ENCODE measurements at places on chromosomes 12 and 14. TPM values are rescaled to one million over a fixed set of nuclear protein-coding genes. Genes with fewer than 3 reads are reported as not detected.

DNA sequence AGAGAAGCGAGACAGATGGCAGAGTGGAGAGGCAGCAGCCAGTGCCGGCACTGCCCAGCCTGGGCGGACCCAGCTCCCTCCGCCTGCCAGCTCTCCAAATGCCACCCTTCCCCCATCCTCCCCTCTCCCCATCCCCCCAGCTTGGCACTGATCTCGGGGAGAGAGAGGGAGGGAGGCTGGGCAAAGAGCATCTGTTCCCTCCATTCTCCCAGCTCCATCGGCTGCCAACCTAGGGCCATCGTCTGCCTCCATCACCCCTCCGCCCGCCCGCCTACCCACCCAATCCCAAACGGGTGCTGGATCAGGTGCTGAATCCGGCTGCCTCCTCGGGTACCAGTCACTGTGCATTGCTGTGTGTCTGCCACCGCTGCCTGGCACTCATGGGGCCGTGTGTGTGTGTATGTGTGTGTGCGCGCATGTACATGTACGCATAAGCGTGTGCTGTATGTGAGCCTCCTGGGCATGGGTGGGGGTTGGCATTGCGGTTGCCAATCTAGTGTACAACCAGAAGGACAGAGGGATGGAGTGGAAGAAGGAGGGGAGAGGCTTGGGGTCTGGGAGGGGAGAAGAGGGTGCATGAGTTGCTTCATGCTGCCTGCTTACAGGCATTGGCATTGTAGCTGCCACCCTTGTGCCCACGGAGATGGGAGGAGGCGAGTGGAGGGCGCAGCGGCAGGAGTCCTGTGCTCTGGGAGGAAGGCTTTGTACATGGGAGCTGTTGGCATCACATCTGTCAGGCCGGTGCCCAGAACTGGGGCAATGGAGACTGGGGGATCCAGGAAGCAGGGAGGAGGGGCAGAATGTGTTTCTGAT lies 38.4 kb downstream of the ZFHX2 start:
- DNase-seq: no peak
- H3K27me3 ChIP-seq: no peaks in the 10 kb centered on the region
- no peak overlapping the region for H3K27ac ChIP-seq
- H3K36me3 ChIP-seq: no peaks in the 10 kb centered on the region
- no peaks in the 10 kb centered on the region for H3K4me1 ChIP-seq

Gene LRTM2
- total RNA-seq: 0.07 TPM

Gene OR6C2
- not detected for total RNA-seq

- no peak overlapping the region for H3K27ac ChIP-seq
- no peak for DNase-seq
- H3K4me3 ChIP-seq: no peak overlapping the region
- H3K4me1 ChIP-seq: no peaks in the 10 kb centered on the region
- peaks cover 11% of the 10 kb centered on the region for H3K27me3 ChIP-seq
These were observed 151.3 kb downstream of the BCL11B start for GRCh38 chr14:99120526-99121318.

Gene RNASE1
- total RNA-seq: 3.3 TPM

DNA sequence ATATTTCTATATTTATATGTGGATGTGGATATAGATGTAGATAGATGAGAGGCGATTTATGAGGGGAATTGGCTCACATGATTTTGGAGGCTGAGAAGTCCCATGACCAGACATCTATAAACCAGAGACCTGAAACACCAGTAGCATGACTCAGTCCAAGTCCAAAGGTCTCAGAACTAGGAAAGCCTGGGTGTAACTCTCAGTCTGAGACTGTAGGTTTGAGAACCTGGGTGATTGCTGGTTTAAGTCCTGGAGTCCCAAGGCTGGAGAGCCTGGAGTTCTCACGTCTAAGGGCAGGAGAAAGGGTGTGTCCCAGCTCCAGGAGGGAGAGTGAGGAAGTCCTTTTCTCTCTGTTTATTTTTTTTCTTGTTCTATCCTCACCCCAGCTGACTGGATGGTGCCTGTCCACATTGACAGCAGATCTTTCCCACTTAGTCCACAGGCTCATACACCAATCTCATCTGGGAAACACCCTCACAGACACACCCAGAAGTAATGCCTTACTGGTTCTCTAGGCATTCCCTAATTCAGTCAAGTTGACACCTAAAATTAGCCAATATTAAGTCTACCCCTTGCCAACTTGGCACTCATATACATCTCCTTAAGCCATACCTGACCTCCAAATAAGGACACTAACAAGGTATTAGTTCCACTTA lies 45.4 kb downstream of the EMP1 start:
- H3K27ac ChIP-seq: no peak overlapping the region
- DNase-seq: peak; percentile 16
- H3K36me3 ChIP-seq: no peaks in the 10 kb centered on the region
- H3K27me3 ChIP-seq: no peaks in the 10 kb centered on the region
- H3K4me3 ChIP-seq: peak overlapping the region; percentile 9

GRCh38 chr12:56785141-56785865 lies 22.2 kb downstream of the HSD17B6 start:
- DNase-seq: no peak
- H3K4me3 ChIP-seq: no peak overlapping the region
- no peaks in the 10 kb centered on the region for H3K36me3 ChIP-seq
- H3K4me1 ChIP-seq: no peaks in the 10 kb centered on the region

Gene PTCSC3
- not detected for total RNA-seq

GRCh38 chr14:68788996-68789820 lies 3.7 kb downstream of the ZFP36L1 start:
- H3K4me3 ChIP-seq: peak overlapping the region; percentile 83
- no peaks in the 10 kb centered on the region for H3K27me3 ChIP-seq
- H3K27ac ChIP-seq: peak overlapping the region; percentile 99
- DNase-seq: no peak

DNA sequence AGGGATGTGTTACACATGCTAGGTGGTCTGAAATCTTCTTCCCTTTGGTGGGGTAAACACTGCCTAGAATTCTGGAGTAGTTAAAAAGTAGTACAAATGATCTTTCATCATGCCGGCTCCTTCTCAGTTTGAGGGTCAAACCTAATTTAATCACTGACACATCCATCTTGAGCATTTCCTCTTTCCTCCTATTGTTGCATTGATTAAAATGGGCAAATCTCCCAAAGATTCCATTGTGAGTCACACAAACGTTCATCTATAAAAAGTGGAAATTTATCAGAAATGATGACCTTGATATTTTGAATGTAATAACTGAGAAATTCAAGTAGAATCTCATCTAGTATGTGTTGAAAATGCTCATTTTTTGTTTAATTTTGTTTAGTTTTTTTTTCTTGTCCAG lies 996.0 kb downstream of the NRXN3 start:
- H3K27me3 ChIP-seq: no peaks in the 10 kb centered on the region
- H3K27ac ChIP-seq: no peak overlapping the region
- H3K4me3 ChIP-seq: no peak overlapping the region
- no peaks in the 10 kb centered on the region for H3K36me3 ChIP-seq
- DNase-seq: no peak

- no peaks in the 10 kb centered on the region for H3K36me3 ChIP-seq
- H3K27ac ChIP-seq: no peak overlapping the region
- no peak overlapping the region for H3K4me3 ChIP-seq
- no peaks in the 10 kb centered on the region for H3K4me1 ChIP-seq
- no peak for DNase-seq
- no peaks in the 10 kb centered on the region for H3K27me3 ChIP-seq
These were observed 48.7 kb downstream of the RBM19 start for GRCh38 chr12:113917393-113917792.

DNA sequence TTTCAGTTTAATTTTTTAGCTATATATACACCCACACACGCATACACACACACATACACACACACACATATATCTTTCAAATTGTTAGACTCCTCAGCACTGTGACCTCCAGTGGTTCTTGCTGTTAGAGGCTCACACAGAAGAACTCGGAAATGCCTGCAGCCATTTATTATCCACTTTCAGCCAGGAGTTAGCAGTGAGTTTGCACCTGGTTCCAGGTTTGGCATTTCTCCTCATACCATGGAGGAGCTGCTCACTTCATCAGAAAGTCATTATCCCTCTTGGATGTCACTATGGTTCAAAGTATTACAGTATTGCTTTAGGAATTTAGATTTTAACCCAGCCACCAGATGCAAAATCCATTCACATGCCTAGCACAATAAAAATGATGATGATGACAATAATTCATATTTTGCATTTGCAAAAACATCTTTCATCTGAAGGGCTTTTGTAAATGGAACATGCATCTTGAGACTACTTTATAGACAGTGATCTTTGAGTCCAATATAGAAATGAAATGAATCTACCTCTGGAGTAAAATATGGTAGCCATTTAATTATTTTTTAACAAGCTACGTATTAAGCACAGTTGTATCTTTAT lies 42.3 kb downstream of the NPAS3 start:
- no peak overlapping the region for H3K27ac ChIP-seq
- no peaks in the 10 kb centered on the region for H3K27me3 ChIP-seq
- H3K36me3 ChIP-seq: no peaks in the 10 kb centered on the region
- no peak overlapping the region for H3K4me3 ChIP-seq

Gene DUSP6
- 219 TPM for total RNA-seq

- no peaks in the 10 kb centered on the region for H3K27me3 ChIP-seq
- no peak overlapping the region for H3K4me3 ChIP-seq
- no peaks in the 10 kb centered on the region for H3K4me1 ChIP-seq
These were observed 211.8 kb downstream of the FOXN3 start for GRCh38 chr14:89205137-89205740.

GRCh38 chr12:15726027-15726877 lies 62.9 kb downstream of the EPS8 start:
- H3K4me1 ChIP-seq: peaks cover 22% of the 10 kb centered on the region
- no peak overlapping the region for H3K4me3 ChIP-seq
- H3K27me3 ChIP-seq: no peaks in the 10 kb centered on the region
- no peak overlapping the region for H3K27ac ChIP-seq
- DNase-seq: no peak
- H3K36me3 ChIP-seq: no peaks in the 10 kb centered on the region

DNA sequence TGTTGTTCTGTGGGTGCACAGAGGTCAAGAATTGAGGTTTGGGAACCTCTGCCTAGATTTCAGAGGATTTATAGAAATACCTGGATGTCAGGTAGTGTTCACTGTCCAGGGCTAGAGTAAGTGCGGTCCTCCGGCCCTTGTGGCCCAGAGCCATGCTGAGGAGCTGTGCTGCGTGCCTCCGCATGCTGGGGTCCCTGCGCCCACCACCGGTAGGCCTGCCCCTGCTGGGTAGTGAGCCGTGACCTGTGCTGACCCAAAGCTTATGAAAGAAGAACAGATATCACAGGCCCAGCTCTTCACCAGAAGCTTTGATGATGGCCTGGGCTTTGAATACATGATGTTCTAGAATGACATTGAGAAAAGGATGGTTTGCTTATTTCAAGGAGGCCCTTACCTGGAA lies 37.8 kb upstream of the CMAS start:
- no peaks in the 10 kb centered on the region for H3K36me3 ChIP-seq
- H3K4me1 ChIP-seq: no peaks in the 10 kb centered on the region
- no peaks in the 10 kb centered on the region for H3K27me3 ChIP-seq
- no peak overlapping the region for H3K4me3 ChIP-seq
- no peak for DNase-seq

DNA sequence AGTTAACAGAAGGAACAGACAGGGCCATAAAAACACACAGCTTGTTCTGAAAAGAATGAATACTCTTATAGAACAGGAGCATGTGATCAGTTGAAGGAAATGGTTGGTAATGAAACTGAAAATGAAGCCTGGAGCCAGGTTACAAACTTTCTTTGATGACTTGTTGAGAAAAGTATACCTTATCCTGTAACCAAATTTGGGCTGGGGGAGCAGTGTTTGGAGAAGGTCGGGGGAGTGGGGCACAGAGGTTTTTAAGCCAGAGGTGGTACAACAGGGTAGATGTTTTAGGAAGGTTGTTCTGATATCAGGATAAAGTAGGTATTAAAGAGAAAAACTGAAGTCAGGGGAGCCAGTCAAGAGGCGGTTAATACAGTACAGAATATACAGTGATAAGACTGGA lies 8.2 kb downstream of the GOLT1B start:
- no peak overlapping the region for H3K27ac ChIP-seq
- peaks cover 5% of the 10 kb centered on the region for H3K36me3 ChIP-seq
- H3K4me1 ChIP-seq: no peaks in the 10 kb centered on the region
- no peaks in the 10 kb centered on the region for H3K27me3 ChIP-seq
- DNase-seq: no peak
- no peak overlapping the region for H3K4me3 ChIP-seq

Gene SYNDIG1L
- total RNA-seq: not detected

GRCh38 chr14:29654901-29655550 lies 272.6 kb downstream of the PRKD1 start:
- no peaks in the 10 kb centered on the region for H3K4me1 ChIP-seq
- H3K36me3 ChIP-seq: no peaks in the 10 kb centered on the region
- no peak overlapping the region for H3K4me3 ChIP-seq
- no peaks in the 10 kb centered on the region for H3K27me3 ChIP-seq

Gene ACVRL1
- 2.5 TPM for total RNA-seq

GRCh38 chr14:48350971-48351370 lies 675.6 kb upstream of the MDGA2 start:
- no peaks in the 10 kb centered on the region for H3K36me3 ChIP-seq
- H3K4me1 ChIP-seq: no peaks in the 10 kb centered on the region
- DNase-seq: no peak
- H3K27me3 ChIP-seq: no peaks in the 10 kb centered on the region
- H3K27ac ChIP-seq: no peak overlapping the region

Gene SRRM4
- 0.02 TPM for total RNA-seq

DNA sequence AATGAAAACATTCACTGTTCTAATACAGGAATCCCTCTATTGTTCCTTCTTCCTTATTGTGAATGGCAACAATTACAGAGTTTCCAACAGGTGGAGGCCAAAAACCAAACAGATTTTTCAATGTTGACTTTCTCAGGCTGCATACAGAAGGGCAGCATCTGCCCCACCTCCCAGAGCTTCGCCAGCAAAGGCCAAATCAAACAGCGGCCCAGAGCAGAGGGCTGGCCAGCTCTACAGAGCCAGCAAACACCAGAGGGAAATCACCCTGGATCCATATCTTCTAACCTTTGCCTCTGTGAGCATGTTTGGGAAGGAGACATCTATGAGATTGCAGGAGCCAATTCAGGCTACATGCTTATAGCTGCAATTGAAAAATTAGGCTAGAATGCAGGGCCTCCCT lies 4.4 kb upstream of the CRACR2A start:
- H3K27ac ChIP-seq: no peak overlapping the region
- DNase-seq: no peak
- H3K27me3 ChIP-seq: no peaks in the 10 kb centered on the region

DNA sequence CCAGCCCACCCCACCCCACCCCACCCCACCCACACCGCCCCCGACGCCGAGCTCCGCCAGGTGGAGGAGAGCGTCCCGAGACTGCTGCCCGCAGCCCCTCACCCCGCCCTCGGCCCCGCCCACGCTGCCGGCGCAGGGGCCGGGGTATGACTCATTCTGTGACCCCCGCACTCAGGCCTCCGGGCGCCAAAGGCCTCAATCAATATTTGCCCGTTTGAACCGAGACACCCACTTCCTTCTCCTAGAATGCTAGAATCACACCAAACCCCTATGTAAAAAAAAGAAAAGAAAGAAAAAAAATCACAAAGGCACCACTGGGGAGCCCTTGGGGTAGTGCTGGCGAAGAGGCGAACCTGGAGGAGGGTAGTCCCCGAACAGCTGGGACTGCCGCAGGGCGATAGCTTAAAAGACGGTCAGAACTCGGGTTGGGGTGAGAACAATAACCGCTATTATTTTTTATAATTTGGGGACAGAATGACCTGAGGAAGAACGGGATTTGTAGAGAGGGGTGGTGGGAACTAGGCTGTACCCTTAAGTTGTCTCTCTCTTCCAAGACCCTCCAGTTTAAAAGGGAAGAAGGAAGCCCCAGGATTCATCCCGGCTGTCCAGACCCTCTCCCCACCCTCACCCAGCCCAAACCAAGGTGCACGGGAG lies 894 bp downstream of the KRT8 start:
- peaks cover 82% of the 10 kb centered on the region for H3K4me1 ChIP-seq
- no peaks in the 10 kb centered on the region for H3K27me3 ChIP-seq
- peak overlapping the region; percentile 92 for H3K27ac ChIP-seq

- DNase-seq: no peak
- H3K4me1 ChIP-seq: no peaks in the 10 kb centered on the region
- no peak overlapping the region for H3K4me3 ChIP-seq
- H3K27ac ChIP-seq: peak overlapping the region; percentile 3
- H3K27me3 ChIP-seq: no peaks in the 10 kb centered on the region
These were observed 77.0 kb downstream of the KITLG start for GRCh38 chr12:88503281-88503703.
